ENCODE measurements at places on chromosomes 1 and 21. TPM values are rescaled to one million over a fixed set of nuclear protein-coding genes. Genes with fewer than 3 reads are reported as not detected.

AMY1C gene
- not detected for total RNA-seq

GPR37L1 gene
- not detected for total RNA-seq

S1PR1 gene
- 234 TPM for total RNA-seq

ITLN1 gene
- not detected for total RNA-seq

TAL1 gene
- 37.9 TPM for total RNA-seq

SPRR2A gene
- total RNA-seq = not detected

UBASH3A gene
- not detected for total RNA-seq

RNU1-3 gene
- total RNA-seq = under 0.01 TPM

PEAR1 gene
- 15.8 TPM for total RNA-seq

TMIGD3 gene
- total RNA-seq = not detected

JAM2 gene
- 2.2 TPM for total RNA-seq

CD1E gene
- total RNA-seq = not detected

LCE7A gene
- not detected for total RNA-seq

AHDC1 gene
- total RNA-seq = 4.3 TPM

KCNT2 gene
- total RNA-seq = 2.5 TPM

CLIC6 gene
- total RNA-seq = not detected
